Activated CD4-positive, CD25-positive, alpha-beta regulatory T cell (primary cell): ENCODE measurements at places on chromosomes 12 and 14.

DNA sequence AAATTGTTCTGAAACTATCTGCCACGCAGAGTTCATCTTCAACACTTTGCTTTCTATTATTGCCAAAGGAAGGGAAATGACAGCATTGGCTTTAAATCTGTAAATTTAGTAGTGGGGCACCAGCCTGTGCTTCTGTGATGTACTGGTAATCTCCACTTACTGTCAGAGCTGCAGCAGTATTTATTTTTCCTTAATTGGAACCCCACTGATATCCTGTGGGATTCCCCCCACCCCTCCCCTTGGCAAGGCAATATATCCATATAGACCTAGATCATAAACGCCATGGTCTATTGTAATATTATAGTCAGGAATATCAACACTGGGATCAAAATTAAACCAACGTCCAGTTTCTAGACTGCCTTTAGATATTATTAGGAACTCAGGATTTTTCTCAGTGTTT is 96.7 kb downstream of the RMST start:
- no peak for DNase-seq

- DNase-seq: peak; percentile 13
These were observed 18.4 kb downstream of the OLR1 start for GRCh38 chr12:10153271-10154144.

GRCh38 chr14:99300190-99300589 is 28.2 kb upstream of the BCL11B start:
- no peak for DNase-seq

- DNase-seq: no peak
These were observed 296.1 kb upstream of the DIO2 start for GRCh38 chr14:80507292-80507869.

DNA sequence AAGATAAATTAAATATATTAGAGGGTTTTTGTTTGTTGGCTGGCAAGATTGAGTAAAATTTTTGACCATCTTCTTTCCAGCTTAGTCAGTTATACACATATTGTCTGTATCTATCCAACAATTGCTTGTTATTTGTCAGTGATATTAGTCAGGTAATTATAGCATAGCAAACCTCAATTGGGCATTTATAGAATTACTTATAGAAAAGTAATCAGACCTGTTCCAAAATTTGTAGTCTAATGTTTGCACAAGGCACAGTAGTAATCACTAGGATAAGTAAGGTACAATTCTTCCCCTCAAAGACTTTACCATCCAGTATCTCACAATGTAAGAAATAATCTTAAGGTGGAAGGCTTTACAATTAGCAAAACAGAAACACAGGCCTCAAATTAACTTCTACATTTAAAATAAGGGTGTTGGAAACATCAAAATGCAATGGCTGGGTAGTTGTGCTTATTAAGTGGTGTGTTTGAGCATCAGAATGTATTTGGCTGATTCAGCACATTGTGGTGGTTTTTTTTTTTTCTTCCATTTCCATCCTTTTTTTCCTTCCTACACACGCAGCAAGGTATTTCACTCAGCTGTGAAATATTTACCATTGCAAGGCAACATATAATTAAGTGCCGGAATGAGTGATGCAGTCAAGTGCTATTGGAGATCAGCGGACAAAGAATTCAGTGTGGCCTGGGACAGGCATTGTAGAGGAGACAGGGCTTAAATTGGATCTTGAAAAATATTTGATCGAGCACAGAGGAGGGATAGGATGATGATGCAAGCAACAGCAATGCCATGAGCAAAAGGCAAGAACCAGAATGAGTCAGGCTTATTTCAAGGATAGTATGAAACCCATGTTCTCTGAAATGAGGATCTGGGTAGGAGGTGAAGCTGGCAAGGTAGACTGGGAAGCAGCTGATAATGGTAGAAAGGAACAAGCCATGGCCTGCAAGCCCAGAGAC is 178.2 kb downstream of the AKAP6 start:
- DNase-seq: no peak

DNA sequence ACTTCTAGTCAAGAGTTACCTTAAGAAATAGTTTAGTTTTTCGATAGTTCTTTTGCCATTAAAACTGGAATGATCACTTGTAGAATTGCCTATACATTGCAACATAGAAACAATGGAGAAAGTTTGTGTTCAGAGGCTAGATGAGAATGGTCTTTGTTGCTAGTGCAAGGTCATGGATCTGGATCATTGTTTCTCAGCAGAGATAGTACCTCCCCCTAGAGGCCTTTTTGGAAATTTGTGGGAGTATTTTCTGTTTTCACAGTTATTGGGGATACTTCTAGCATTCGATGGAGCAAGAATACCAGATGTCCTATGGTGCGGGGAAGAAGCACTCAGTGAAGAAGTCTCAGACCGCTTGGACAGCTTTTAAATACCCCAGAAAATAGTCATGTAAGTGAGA is 138.8 kb upstream of the HMGA2 start:
- DNase-seq: no peak

DNA sequence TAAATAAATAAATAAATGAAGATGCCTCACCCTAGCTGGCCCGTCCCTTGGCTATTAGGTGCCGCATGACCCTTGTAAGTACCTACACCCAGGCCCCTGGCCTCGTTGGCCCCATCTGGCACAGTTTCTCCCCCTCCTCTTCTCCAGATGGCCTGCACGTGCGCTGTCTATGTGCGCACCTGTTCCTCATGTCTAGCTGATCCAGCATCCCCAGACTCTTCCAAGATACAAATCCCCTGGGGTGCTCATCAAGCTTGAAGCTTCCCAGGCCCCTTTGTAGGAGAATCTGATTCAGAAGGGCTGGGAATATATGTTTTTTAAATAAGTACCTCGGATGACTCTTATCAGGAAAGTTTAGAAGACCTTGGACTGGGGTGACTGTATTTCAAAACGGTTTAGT is 133.3 kb downstream of the CHST11 start:
- DNase-seq: no peak

GRCh38 chr12:102406033-102406584 is 74.3 kb downstream of the IGF1 start:
- no peak for DNase-seq

DNA sequence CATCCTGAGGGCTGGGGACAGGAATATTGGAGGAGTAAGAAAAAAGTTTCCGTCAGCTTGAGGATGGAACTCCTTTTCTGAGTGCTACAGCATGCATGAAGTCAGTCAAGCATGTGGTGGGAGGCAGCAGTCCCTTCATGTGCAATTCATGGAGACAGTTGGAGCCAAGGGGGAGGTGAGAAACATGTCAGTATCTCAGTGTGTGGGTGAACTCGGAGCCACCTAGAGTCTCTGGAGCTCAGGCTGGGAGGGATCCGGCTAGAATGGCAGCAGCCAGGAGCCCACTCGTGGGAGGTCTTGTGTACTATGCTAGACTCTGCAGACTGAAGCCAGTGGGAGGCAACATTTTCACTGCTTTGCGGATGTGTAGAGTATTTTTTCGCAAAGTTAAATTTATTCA is 60.3 kb downstream of the AVPR1A start:
- no peak for DNase-seq

GRCh38 chr14:90839024-90839888 is 23.0 kb upstream of the TTC7B start:
- no peak for DNase-seq

DNA sequence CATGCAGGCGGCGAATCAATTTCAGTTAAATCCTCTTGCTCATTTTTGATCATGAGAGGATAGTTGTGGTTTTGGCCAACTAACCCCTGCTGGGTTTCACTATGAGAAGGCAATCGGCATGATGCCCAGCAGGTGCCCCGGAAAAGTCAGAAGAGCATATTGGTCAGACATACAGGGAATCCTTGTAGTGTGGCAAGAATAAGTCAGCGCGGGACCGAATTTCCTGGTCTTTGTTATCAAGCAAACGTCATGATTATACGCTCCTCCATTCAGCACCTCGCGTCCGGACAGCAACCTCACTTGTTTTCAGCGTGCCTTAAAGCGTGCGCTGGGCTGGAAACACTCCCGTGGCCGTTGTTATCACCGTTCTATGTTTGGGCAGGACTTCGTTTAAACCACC is 1.8 kb downstream of the TBC1D30 start:
- DNase-seq: no peak

- DNase-seq: no peak
These were observed 67.4 kb downstream of the DAD1 start for GRCh38 chr14:22521449-22522239.

- no peak for DNase-seq
These were observed 113.5 kb downstream of the SCARB1 start for GRCh38 chr12:124750149-124750656.

- DNase-seq: no peak
These were observed 11.2 kb downstream of the SERPINA1 start for GRCh38 chr14:94376976-94377865.

GRCh38 chr14:77989441-77989991 is 180.7 kb upstream of the NRXN3 start:
- no peak for DNase-seq

DNA sequence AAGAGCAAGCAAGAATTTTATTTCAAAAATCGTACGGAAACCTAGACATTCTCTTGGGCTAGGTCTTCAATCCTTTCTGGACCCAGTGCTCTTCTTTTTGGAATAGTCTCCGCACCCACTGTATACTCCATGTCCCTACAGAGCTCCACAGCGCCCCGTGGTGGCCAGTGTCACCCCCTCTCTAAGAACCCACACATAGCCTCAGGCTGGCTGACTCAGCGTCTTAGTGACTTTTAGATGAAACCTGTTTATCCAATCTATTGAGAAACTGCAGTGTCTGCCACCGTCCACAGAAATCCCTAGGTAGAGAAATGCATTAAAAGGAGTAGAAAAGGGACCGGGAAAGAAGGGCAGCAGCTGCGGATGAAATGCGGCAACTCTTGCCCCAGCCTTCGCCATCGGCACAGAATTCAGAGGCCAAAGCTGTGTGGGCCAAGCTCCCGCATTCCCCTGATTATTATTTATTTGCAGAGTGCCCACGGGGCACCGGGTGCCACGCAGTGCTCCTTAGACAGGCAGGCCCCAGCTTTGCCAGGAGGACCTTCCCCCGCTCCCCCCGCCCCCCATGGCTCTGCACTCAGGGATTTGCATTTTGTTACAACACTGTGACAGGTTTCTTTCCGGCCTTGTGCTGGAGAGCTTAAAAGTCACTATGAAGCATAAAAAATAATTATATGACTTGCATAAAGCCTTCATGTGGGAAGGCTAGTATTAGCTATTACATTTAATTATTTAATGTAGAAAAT is 170.1 kb upstream of the FKBP4 start:
- DNase-seq: no peak

DNA sequence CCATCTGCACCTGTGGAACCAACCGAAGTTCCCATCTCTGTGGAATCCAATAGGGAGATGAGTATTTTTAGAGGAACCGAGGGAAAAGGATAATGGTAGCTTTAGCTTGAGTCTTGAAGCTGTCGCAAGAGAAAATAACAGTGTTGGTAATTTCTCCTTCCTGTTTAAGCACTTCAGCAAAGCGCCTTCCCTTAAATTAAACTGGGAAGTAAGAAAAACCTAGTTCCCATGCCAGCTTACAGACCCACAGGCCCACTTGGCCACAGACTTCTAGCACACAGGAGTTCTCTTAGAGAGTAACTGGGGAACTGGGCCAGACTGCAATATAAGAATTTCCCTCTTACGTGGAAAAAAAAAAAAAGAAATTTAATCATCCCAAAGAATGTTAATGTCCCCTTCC is 223.8 kb downstream of the EFCAB11 start:
- no peak for DNase-seq

- DNase-seq: no peak
These were observed 34.1 kb upstream of the CIT start for GRCh38 chr12:119911182-119911581.

DNA sequence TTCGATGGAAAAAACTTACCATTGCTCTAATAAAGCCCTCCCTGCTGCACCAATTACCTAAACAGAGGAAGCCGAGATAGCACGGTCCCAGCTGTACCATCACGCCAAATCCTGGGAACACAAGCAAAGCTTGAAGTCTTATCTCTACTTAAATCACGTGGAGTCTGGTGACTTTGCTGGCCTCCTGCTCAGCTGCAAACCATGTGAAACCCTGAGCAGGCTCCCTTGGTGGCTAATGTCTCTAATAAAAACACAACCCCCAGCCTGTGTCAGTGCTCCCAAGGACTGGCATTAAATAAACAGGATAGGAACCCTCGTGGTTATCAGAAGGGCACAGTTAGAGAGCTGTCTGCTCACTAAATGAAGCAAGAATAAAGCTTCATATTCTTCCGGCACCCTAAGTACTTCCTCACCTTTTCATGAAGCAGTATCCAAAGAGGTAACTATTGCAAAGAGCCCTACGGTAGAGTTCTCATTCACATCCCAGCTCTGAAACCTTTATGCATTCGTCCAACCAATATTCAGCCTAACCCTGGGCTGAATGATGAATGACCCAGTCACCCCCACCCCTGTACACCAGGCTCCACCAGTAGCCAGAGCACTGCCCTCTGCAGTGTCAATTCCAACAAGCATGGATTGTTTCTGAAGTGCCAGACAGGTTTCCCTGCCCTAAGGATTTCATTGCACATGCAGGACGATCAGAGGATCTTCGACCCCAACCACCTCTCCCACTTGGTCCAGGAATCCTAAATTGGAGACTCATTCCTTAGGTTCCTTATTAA is 452.7 kb upstream of the TMPO start:
- no peak for DNase-seq

- DNase-seq: no peak
These were observed 24.1 kb downstream of the NUP37 start for GRCh38 chr12:102095677-102096263.

GRCh38 chr12:94867066-94867855 is 136.2 kb downstream of the NDUFA12 start:
- DNase-seq: no peak

DNA sequence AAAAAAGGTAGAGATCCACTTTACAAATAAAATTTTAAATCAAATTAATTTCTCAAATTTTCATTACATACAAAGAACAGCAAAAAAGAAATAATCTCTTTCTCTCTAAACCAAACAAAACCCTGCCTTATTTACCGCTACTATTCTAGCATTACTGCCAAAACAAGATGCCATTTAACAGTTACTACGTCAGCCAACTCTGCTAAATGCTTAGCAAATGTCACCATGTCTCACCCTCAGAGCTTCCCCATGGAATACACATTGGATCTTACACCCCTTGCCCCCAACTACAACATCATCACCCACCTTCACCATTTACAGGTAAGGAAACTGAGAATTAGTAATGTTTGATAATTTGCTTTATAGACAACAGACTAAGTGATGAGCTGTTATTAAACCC is 23.0 kb upstream of the NR2C1 start:
- DNase-seq: no peak

DNA sequence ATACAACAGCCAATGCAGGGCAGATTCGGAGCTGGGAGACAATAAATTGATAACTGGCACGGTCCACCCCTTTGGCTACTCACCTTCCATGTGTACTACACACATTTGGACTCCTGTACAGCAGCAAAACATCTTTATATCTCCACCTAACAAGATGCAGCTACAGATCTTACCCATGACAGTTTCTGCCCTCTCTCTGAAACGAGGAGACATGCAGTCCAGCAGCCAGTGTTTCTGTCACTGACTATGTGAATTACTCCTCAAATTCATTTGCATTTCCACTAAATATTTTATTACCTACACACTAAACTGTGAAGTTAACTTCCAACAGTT is 58.7 kb upstream of the BEGAIN start:
- DNase-seq: no peak

DNA sequence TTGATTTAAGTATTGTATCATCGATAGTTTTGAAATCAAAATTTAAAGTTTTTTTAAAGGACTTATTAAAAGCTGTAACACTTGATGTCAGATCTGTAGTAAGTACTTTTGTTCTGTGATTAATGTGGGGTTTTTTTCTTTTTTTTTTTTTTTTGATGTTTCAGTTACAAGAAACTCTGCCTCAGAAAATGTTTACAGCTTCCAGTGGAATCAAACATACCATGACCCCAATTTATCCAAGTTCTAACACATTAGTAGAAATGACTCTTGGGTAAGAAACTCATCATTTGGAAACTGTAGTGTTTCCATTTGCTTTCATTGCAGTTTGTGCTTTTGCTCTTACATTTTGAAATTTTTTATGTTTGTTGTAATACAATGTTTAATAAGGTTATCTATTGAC is 45.6 kb downstream of the TBK1 start:
- DNase-seq: no peak
